SK-N-DZ (cell line): ENCODE measurements at places on chromosomes 5 and 9.

DNA sequence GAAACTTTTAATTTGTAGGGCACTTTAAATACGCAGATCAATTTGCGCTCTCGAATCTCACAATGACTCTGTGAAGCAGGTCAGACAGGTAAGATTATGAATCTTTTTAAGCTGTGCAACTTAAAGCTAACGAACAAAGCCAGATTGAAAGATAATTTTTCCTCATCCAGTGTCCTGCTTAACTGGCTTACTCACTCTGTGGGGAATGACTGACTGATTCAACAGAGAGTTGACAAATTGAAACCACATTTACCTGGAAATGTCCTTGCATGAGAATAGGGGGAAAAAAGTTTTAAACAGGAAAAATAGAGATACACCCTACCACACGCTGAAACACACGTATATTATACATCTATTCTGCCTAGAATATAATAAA is 187.9 kb downstream of the MAN2A1 start:
- DNase-seq = no peak

DNA sequence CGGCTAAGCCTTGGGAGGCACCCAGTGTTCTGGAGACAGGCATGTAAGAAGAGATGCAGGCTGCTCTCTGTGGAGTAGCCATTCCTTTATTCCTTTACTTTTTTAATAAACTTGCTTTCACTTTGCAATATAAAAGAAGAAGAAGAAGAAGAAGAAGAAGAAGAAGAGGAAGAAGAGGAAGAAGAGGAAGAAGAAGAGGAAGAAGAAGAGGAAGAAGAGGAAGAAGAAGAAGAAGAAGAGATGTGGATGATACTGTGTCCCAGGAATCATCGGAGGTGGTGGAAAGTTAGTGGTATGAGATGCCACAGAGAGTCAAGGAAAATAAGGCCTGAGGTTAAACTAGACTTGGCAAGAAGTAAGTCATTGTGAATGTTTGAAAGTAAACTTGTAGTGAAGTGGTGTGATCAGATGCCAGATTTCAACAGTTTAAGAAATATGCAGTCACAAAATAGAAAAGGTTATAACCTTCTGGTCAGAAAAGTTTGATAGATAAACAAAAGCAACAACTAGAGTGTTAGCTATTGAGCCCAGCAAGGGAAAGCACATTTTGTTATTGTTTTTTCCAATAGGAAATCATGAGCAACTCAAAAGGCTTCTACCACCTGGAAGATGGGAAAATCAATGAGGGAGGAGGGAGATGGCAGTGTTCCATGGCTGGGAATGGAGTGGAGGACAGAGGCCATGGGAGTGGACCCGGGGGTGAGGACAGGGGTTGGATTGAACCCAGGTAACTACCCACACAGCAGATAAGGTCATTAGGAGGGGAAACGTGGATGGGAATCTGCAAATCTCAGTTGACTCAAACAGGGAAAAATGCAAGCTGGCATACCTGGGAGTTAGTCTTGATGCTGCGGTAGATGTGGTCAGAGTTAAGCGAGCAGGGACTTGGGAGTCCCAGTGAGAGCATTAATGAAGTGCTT is 16.8 kb downstream of the AOPEP start:
- no peak for DNase-seq

DNA sequence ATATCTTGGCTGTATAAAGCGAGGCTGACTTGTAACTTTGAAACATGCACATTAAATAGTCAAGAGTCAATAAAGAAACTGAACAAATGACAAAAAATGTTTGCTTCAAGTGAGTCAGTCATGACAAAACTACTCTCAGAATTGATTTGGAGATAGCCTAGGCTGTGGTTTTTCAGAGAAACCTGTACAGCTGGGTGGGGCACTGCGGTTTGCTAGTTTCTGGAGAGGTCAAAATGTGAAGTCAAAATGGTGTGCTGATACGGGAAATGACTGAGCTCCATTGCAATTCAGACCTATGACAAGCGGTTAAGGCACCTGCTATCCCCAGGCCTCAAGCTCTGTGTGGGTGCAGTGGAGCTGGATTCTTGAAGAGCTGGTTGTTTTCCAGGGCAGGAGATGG is 10.3 kb upstream of the CD180 start:
- no peak for DNase-seq

DNA sequence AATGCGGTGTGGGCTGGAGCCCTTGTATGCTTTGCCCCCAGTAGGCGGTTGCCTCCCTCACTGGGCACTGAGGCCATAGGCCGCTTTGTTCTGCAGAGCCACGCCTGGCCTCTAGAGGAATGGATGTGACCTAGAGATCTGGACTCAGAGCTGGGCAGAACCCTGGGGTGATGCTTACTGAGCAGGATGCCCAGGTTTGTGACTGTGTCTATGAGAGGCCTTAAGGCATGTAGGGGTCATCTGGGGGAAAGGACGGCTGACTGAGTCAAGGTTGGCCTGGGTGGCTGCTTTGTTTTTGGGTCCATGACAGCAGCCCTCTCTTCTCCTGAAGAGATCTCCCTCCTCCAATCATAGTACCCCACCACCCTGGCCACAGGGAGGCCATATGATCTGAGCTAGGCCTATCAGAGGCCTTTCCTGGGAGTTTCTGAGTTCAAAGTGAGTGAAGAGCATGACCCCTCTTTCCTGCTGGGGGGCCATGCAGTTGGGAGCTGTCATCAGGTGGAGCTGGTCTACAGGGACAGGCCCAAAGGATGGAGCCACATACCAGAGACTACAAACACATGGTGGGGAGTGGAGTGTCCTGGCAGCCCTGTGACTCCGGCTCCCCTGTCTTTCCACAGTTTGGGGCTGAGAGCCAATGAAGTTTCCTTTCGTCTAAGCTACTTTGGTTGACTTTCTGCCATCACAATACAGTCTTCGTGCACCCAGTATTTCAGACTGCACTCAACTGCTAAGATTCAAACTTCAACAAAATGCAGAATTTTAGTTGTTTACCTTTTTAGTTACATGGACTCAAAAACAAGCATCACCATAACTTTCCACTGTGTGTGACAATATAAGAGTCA is 165.4 kb downstream of the AUH start:
- no peak for DNase-seq

GRCh38 chr9:37422289-37423104 is at the start of gene GRHPR:
TSS of gene GRHPR (plus strand) at chr9:37422696. CDS start at chr9:37422751, 55 bp downstream.
- DNase-seq = peak; percentile 86

GRCh38 chr5:97618721-97619120 is 435.7 kb upstream of the RIOK2 start:
- DNase-seq = no peak

DNA sequence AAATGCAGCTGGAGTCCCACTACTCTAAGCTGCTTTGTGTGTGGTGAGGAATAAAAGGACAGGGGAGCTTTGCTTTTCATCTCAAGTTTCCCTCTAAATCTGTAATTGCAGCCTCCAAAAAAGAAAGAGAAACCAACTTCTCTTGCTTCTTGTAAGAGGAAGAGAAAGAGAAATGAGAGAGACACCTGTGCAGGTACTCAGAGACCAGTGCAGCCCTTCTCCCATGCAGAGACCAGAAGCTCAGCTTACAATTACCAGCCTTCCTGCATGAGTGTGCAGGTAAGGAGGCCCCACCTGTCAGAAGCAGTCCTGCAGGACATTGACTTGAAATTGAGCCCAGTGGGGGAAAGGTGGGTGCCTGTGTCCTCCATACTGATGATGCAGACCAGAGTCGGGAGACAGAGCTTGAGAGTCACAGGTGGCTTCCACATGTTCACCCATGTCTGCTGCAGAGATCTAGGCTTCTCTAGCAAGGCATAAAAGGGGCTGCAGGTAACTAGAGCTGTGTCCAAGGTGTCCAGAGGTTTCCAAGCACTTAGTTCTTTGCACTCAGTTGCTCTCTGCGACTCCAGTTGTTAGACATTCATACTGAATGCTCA is 15.3 kb upstream of the MED10 start:
- DNase-seq = no peak

DNA sequence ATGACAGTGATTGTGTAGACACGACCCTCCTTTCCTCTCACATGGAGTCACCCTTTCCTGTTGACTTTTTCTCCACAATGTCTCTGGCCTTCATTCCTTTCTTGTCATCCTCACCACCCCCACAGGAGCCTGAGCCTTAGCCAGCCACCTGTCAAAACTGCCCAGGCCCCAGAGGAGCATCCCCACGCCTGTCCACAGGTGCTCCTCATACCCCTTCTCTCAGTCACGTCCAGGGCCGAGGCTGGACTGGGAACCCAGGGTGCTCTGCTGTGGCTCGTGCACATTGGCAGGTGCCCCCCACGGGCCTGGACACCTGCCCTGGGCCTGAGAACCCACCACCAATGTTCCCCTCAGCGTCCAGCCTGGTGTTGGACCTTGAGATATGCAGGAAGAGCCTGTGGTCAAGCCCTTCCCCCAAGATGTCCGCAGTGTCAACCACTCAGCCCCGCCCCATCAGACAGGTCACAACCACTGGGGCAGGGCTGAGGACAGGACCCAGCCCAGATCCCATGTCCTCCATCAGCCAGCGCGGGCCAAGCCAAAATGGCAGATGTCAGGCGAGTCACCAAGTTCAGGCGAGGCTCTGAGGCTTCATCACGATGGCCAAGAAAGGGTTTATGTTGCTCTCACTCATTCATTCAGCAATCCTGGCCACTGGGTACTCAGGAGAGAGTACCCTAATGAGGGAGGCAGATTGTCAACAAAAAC is 65.8 kb upstream of the STXBP1 start:
- no peak for DNase-seq

GRCh38 chr5:155689406-155689805 is 637.6 kb upstream of the SGCD start:
- DNase-seq = no peak

DNA sequence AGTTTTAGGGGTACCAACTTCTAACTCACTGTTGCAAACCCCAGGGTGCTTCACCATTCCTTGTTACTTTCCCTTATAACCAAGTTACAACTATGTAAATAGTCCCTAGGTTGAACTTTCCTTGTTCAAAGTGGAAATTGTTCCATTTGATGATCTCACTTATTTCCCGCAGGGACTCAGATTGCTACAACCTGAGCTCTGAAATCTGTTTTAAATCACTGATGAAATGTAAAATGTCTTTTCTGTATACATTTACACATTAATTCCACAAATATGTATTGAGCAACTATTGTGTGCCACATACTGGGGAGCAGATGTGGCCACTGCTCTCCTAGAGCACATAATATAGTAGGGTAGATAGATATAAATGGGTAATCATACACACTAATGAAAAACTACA is 69.1 kb upstream of the TARS1 start:
- no peak for DNase-seq

DNA sequence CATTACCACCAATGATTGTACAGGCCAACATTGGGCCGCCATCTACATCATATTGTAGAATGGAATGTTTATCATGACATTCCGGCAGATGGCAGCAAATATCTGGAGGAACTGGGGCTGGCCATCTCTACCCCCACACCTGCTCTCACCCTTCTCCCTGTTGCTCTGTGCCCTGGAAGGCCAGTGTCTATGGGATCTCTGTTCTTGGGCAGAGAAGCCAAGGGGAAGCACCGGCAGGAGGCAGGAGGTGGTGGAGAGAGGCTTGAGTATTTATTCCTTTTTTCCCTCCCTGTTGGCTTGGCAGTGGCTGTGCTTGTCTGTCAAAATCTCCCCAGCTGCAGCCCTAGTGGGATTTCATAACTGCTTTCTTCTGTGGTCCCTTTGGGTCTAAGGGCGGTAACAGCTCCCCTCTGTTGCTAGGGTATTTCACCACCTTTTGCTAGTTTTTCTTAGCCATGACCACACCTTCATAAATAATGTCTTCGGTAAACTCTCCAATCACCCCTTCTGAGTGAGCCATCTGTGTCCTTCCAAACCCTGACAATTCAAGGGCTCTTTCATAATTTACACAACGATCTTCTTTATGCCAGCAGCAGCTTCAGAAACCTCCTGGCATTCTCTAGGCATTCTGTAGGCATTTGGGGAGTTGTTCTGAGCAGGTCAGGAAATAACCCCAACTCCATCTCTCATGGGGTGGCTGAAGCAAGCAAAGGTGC is 225.8 kb downstream of the MELK start:
- DNase-seq = peak; percentile 52

GRCh38 chr5:23146183-23146582 is 293.0 kb upstream of the CDH12 start:
- no peak for DNase-seq

- no peak for DNase-seq
Measured at GRCh38 chr5:58294598-58295305, 165.1 kb downstream of the PLK2 start.

DNA sequence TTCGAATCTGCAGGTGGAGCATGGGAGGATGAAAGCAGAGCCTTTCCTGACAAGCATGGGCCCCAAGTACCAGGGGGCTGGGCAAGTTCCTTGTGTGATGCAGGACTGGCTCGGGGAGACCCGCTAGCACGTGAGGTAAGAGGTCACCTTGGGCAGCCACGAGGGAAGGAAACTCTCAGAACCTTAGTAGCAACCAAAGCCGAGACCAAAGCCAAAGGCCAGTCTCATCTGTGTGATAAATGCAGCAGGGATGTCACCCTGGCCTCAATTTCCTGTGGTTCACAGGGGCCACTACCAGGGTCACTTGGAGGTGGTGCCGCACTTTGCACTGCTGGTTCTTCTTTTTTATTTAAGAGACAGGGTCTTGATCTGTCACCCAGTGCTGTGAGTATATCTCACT is 39.5 kb downstream of the PRRT1B start:
- no peak for DNase-seq

DNA sequence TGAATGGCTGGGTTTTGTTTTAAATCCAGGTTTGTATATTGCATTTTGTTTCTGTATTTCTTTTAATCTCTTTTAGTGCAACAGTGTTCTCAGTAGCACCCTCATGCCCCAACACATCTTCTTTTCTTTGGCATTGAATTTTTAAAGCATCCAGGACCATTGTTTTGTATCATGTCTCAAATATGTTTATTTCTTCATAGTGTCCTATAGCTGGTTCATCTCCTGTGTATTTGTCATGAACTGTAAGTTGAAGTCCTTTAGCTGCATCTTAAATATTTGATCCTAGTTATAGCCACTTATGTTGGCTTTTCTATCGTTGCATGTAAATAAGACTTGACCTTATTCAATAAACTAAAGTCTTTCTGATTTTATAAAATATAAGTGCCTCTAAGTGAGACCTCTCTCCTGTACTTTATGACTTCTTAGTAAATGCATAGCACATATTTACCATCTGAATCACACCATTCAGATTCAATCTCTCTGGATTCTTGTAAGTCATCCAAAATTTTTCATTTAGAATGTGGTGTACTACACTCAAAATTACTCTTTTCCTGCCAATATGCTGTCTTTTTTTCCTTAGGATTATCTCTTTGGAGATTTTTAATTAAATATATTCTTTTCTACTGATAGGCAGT is 21.0 kb upstream of the ERCC6L2 start:
- no peak for DNase-seq

- no peak for DNase-seq
Measured at GRCh38 chr5:88689668-88690408, 193.1 kb downstream of the MEF2C start.
